ENCODE measurements at places on chromosomes 2 and 18. TPM values are rescaled to one million over a fixed set of nuclear protein-coding genes. Genes with fewer than 3 reads are reported as not detected.

DNA sequence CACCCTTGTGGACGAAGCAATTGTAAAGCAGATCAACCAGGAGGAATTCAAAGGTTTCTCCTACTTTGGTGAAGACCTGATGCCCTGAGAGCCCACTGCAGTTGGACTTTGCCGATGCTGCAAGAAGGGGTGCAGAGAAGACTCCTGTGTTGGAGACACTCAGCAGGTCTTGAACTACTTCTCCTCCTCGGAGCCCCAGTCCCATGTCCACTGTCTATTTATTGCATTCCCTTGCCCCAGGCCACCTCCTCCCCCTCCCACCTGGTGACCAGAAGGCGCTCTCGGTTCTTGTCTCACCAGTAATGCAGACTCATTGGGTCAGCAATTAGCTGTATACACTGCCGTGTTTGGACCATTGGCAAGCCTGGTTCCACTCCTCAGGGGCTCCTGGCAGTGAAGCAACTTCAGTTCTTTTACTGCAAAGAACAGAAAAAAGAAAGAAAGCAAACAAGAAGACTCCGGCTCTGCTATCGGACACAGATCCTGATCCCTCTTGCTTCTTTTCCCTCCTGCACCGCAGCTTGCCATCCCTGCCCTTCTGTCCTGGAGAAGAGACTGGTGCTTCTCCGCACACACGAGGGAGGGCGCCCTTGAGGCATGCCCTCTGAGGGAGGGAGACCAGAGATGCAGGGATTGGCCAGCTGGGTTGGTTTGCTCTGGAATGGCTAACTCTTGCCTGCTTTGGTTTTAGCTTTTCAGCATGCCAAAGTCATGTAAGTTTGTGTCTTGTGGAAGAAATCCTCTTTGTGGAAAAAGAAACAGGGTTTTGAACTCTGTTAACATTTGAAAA is 112.2 kb upstream of the EPAS1 start:
- DNase-seq, result no peak

- no peak for DNase-seq
Observed at GRCh38 chr2:166451468-166451867, 42.6 kb downstream of the SCN7A start.

- DNase-seq, result no peak
Observed at GRCh38 chr2:48248251-48248933, 281.6 kb upstream of the STON1 start.

GRCh38 chr18:48594471-48595094 is 55.8 kb downstream of the CTIF start:
- no peak for DNase-seq

GRCh38 chr2:73906847-73907505 is 14.2 kb downstream of the ACTG2 start:
- DNase-seq, result no peak

GRCh38 chr18:61574665-61575064 is 241.4 kb downstream of the CDH20 start:
- DNase-seq, result no peak

DNA sequence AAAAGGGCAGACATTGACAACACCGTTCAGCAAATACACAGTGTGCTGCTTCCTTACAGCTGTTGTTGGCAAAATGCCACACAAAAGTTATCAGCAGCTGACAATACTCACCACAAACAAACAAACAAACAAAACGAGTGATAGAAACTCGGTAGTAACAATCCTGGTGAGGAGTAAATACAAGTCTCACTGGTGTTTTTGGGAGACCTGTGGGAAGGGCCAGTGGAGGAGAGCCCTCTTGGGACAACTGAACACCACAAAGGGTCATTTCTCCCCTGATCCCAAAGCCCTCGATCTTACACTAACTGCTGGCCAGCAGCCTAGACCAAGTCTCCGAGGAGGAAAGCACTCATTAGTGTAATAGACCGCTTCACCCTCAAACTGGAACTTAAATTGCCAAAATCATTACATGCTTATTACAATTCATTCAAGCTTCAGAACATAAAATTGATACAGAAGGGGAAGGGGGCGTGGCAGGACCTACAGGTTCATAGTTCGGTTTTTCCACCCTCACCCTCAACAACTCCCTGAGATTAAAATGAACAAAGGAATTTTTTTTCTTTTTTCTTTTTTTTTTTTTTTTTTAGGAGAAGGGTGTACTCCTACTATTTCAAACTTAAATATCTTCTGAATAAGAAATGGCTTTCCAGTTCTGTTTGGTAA is 5.0 kb downstream of the AP1S3 start:
- DNase-seq, result no peak

- DNase-seq, result no peak
Observed at GRCh38 chr2:113361051-113361450, 76.4 kb upstream of the ZNG1B start.

DNA sequence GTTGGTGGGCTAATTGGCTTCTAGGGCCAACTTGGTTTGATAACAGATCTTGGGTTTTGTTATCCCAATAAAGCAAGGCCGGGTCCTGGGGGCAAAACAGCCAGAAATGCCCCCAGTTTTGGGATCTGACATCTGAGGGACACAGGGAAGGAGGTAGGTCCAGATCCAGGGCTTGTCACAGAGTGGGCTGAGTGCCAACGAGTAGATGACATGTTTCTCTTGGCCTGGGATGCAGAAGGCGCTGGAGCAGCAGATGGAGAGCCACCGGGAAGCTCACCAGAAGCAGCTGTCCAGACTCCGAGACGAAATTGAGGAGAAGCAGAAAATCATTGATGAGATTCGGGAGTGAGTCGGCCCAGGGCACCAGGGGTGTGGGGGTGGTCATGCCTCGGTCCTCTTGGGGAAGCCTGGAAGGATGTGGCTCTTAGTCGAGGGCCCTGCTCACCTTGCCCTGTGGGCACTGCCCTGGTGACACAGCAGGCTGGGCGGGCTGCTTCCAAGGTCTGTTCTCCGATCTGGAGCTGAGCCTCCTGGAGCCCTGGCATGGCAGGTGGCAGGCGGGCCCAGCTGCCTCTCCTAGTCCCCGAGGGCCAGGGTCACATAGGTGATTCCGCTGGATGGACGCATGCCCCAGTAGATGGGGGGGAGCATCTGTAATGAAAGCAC is 40.2 kb upstream of the LYPD6B start:
- DNase-seq, result no peak

DNA sequence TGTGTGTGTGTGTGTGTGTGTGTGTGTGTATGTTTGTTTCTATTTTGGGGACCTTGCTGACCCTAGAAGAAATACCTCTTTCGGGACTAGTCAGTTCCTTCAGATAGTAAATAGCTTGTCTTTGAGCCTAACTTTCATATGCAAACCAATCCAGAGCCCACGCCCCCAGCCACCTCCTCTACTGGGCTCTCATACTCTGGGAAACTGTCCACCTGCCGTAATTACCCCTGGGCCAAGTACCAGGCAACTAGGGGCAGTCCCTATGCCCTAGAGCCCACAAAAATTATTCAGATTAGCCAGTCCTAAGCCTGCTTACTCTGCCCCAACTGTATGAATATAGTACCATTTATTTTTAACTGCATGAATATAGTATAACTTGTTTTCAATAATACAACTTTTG is 970.4 kb downstream of the EPHA4 start:
- DNase-seq, result no peak

DNA sequence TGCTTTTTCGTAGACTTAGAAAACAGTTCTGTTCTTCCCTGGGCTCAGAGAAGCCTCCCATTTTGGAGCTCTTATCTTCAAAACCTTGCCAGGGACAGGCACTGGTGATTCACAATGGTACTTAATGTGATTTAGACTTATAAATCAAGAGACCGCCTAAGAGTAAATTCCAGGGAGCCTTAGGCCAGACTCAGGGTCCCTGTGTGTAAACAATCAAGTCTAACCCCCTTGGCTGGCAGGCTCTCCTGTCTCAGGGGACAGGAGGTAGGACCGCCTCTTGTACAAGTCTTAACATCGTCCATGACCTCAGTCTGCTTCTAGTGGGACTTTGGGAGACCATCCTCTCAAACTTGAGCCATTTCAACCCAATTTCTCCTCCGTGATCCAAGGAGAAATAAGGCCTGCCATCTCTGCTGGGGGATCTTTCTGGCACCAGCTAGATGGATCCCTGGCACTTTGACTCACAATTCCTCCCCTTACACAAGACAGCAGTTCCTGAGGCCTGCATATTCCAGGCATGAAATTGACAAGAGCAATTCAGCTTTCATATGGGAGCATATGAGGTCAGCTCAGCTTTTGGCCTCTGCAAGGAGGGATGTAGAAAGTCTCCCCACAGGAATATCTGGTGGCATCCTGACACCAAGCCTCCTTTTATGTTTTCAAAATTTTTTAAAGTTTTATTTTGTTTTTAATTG is 487.0 kb downstream of the TNS1 start:
- DNase-seq, result no peak

- no peak for DNase-seq
Observed at GRCh38 chr18:52312346-52312745, 27.7 kb upstream of the DCC start.

DNA sequence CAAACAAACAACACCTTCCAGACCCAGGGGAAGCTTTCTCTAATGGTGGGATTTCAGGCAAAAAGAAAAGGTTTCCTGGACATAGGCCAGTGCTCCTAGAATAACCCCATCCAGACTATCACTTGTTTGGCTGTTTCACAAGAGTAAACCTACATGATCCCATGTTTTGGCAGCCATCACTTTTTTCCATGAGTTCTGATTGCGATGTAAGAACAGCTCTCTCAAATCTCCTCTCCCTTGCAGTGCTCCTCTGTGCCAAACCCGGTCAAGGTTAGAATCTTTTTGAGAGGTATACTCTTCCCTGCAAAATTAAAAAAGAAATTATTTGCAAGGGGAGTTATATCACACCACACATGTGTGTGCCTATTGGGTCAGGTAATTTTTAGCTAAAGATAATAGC is 11.9 kb downstream of the GRP start:
- DNase-seq, result no peak

DNA sequence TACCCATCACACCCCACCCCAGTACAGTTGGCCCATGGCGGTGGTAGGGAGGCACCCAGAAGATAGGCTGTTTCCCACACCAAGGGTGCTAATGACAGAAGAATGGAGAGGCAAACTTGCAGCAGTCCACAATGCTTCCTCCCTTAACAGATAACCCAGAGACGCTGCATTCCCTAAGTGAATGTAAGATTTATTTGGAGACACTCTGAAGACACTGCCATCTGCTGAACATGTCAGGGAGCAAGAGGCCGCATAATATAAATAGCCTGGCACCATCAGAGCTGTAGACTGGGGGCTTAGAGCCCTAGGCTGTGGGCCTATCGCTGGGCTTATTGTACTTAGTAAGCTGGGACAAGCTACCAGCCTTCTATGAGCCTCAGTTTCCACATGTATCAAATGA is 2.2 kb upstream of the IWS1 start:
- DNase-seq, result no peak

DNA sequence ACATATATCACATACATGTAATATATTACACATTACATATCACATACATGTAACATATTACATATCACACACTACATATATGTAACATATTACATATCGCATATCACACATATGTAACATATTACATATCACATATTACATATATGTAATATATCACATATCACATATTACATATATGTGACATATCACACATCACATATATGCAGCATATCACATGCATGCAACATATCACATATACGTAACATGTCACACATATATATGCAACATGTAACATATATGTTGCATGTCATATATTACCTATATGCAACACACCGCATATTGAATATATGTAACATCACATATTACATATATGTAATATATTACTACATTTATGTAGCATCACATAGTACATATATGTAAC is 211.2 kb downstream of the ARL6IP6 start:
- DNase-seq, result no peak

DNA sequence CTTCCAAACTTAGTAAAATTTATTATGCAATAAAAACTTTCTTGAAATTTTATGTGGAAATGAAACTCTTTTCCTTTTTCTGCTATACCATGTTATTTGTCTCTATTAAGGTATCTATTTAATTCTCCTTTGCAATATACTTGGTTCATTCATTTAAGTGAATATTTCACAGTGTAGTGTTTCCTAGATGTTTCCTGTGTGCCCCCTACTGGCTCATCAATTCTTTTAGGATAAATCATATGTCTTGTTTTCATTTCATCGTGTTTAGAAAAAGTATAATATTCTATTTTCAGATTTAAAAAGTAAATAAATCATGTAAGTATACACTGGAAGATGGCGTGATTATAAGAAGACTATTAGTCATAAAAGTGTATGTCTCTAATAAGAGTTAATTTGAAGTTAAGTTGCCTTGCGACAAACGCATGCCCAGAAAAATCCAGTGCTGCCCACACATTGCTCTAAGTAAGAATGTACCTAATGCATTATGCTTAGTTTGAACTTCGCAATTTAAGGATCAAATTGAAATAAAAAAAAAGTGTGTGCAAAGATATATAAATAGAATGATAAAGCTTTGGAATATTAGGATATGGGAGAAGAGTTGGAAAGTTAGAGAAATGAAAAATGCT is 525.4 kb downstream of the KCNJ3 start:
- no peak for DNase-seq

DNA sequence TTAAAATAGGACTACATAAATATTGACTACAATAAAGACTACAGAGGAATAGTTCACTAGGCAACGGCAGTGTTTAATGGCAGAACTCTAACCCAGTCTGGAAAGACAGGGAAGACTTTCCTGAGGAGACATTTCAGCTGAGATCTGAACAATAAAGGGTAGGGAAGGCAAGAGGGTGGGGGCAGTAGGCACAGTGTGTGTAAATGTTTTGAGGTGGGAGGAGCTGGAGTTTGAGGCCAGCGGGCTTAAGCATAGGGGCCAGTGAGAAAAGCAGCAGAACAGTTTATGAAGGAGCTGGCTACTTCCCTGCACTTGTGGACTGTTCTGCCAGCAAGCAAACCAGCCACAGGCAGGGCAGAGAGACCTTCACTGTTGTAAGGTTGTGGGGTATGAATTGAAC is 76.6 kb upstream of the UGP2 start:
- no peak for DNase-seq

DNA sequence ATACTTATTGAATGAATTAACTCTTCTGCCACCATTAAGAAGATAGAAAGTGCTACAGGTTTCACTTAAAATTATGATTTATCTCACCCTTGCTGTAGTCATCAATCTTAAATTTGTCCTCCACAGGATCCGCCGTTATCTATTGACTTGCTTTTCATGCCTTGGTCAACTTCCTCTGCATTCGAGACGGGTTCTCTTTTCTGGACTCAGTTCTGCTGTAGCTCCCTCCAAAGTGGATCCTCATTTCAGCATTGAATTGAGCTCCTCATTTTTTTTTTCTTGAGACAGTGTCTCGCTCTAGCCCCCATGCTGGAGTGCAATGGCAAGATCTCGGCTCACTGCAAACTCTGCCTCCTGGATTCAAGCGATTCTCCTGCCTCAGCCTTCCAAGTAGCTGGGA is 27.6 kb downstream of the INPP5D start:
- DNase-seq, result no peak

GRCh38 chr18:74281980-74282754 is 9.6 kb downstream of the CYB5A start:
- no peak for DNase-seq

GRCh38 chr2:27959496-27959895 is 69.0 kb downstream of the BABAM2 start:
- DNase-seq, result no peak

- no peak for DNase-seq
Observed at GRCh38 chr18:5630900-5631413, 87.2 kb upstream of the EPB41L3 start.

Gene IL36A
- not detected for total RNA-seq

Gene RBM43
- 5.3 TPM for total RNA-seq

Gene LAMA3
- total RNA-seq, result 34.2 TPM

Gene LINC00305
- not detected for total RNA-seq

Gene PARD3B
- total RNA-seq, result 25.7 TPM

Gene PLA2R1
- total RNA-seq, result 28.3 TPM

Gene CASP10
- total RNA-seq, result 12.3 TPM

Gene ZAP70
- 3.4 TPM for total RNA-seq

Gene AQP12B
- total RNA-seq, result not detected

Gene PSMD14
- 59.5 TPM for total RNA-seq

Gene SPEG
- 455 TPM for total RNA-seq

Gene REG3A
- total RNA-seq, result 8.3 TPM

Gene CD28
- 3.5 TPM for total RNA-seq
